ENCODE measurements at places on chromosomes 12 and 14.

DNA sequence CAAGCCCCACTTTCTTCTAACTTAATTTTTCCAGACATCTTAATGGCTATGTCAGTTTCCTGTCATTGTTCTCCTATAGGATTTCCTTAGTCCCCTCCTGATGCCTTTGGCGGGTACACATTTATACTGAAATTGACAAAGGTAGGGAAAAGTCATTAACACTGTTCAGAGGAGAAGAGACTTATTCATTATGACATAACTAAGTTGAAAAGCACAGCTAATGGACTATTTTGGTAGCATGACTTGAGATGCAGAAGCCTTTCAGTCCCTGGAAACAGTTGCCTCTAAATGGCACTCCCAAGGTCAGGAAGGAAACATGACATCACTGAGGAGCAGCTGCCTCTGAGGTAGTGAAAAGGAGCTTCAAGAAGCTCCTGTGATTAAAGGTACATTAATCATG lies 317.5 kb upstream of the KITLG start:
- no peak for DNase-seq

DNA sequence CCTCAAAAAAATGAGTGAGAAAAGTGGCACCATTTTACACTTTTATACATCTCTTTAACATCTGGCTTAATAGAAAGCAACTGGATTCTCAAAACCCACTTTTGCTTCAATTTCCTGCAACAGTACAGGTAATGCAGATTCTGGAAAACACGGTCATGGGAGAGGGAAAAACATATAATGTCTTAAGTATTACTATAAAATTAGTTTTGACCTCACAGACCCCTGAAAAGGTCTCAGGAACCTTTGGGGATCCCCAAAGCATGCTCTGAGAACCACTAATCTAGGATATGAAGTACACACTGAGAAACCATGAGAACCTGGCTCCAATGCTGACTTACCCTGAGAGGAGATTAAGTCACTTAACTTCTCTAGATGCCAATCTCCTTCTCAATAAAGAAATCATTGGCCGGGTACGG lies 64.7 kb downstream of the PPP2R5E start:
- DNase-seq: peak; percentile 52

DNA sequence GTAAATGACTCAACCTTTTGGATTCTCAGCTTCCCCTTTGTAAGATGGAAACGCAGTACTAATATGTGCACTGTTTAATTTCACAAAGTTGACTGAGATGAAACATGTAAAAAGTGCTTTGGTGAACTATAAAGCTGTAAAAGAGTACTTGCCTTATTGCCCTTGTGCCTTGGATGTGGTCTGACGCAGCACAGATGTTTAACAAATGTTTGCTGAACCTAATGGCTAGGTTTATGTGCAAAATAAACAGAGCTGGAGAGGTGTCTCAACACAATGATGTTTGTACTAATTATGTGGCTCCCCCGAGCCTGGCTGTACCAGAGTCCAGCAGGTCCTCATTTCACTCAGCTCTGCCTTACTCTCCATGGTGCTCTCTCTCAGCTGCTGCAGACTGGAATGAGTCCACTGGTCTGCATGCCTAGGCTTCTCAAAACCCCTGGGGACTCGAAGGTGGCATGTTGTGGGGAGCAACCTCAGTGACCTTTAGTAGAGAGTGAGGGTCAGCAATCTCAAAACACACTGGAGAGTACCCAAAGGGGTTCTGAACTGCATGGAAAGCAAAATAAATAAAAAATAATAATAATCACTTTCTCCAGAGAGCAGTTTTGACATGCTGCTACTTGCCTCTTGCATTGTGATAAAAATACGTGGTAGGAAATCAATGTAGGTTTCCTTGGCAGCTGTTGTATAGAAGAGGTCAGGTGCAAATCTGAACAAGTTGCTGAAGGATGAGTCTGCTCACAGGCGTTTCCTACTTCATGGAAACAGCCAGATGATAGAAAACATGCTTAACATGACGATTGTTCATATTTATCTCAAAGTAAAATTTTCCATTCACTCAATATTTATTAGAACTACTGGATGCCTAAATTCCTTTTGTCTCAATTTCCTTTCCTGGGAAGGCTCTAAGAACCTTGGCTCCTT lies 8.5 kb upstream of the AMIGO2 start:
- no peak for DNase-seq

DNA sequence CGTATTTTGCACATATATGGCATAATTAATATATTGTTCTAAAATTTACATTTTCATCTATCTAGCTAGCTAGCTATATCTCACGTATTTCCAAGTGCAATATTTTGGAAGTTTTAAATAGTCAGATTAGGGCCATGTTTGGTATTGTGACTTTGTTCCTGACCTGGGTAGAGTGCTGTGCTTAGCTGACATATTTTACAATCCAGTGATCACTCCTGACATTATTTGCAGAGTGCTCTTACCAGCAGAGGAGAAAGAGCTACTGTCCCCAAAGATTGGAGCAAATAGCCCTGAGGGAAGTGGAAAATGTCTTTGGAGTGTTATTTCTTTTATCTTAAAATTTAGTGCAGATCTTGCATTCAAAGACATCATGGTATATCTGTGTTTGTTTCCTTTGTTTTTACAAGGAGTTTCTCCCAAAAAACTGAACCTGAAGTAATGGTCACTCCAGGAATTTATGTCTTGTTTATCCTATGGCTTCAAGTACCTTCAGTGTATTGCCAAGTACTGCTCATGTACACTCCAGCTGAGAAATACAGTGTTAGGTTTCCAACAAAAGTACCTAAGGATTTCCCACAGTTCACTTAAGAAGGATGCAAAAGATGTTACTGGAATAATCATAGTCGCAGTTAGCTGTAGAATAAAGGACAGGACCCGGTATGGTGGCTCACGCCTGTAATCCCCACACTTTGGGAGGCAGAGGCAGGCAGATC lies 49.4 kb upstream of the PSMA6 start:
- no peak for DNase-seq

GRCh38 chr14:51307551-51307950 lies 67.5 kb downstream of the TMX1 start:
- no peak for DNase-seq

- no peak for DNase-seq
Measured at GRCh38 chr14:89533766-89534165, 116.7 kb upstream of the FOXN3 start.

DNA sequence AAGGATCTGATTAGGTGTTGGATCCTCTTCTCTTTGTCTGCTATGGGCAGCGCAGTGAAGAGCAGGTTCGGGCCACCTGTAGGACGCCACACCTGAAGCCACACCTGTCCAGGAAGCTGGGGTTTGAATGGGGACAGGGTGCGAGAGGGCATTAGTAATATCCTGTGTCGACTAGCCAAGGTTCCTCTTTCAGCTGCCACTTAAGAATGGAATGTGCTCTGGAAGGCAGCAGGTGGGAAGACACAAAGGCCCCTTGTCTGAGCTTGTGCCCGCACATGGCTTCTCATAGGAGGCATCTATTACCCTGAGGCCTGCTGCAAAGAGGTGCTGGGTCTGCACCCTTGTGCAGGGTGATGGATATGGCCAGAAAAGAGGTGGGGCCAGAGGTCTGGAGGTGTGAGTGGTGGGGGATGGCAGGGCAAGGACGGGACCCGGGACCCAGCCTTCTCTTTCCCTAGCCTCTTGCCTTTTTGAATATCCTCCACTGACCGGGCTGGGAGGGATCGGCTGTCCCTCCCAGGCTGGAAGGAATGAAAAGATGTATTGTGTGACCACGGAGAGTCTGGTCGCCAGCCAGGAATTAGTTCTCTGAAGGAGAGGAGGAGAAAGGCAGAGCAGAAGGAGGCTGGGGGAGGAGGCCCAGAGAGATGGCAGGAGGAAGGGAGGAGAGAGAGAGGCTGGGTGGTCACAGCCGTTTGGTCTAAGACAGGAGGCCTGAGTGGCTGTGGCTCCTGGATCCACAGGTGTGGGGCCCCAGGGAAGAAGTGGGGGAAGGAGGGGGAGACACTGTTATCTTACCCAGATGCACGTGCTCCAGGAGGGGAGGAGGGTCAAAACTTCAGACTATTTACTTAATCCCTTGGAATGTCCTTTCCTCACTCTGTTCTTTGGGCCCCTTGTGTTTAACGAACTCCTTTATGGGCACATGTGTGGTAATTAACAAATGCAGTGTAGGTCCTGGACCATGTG lies 101.5 kb downstream of the SMOC1 start:
- no peak for DNase-seq

DNA sequence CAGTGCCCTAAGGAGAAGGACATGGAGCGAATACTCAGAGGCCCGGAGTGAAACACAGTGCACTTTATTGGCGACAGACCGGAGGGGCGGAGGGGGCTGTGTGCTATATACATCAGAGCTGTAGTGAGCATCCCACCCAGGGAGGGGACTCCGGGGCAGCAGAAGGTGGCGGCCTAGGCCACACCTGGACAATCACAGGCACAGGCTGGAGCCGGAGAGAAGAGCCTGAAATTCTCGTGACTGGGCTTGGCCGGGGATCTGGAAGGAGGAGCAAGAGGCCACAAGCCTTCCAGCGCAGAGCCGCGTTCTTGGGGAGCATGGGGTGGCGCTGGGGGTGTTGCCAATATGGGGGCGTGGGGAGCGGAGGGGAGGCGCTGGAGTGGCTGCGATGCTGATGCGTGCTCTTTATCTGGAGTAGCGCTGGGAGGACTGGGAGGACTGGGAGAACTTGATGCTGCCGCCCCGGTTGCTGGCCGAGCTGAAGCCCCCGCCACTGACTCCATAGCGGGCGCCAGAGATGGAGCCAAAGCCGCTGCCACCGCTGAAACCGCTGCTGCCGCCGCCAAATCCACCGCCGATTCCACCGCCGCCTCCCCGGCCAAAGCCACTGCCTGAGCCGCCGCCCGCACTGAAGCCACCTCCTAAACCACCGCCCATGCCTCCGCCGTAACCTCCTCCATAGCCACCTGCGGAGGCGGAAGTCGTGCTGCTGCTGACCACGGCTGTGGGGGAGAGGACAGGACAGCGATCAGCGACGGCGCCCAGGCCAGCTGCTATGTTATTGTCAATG lies 6.1 kb downstream of the KRT3 start:
- no peak for DNase-seq

DNA sequence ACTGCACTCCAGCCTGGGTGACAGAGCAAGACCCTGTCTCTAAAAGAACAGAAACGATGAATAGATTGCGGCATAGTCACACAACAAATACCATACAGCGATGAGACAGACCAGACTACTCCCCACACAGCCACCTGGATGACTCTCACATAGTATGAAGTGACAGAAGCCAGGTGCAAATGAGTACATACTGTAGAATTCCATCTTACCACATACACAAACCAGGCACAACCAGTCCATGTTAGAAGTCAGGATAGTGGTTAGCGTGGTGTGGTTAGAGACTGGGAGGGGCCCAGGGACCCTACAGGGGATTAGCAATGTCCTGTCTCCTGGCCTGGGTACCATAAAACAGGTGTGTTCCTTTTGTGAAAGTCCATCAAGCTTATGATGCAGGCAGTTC lies 53.8 kb downstream of the FAM222A start:
- no peak for DNase-seq

DNA sequence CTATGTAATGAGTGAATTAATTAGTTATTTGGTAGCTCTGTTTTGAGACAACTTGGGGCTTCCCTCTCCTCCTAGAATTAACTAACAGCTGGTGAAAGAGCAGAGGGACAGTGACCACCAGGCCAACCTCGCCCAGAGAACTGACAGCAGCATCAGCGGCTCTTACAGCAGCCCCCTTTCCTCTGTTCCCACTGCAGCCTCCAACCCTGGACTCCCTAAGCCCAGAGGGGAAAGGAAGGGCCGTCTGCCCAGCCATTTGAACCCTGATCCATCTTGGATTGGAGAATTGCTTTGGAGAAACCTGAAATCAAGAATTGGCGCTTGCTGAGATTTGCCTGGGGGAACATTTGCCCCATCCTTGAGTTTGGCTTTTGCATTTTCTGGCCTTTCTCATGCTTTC lies 45.5 kb downstream of the B4GALNT3 start:
- no peak for DNase-seq

DNA sequence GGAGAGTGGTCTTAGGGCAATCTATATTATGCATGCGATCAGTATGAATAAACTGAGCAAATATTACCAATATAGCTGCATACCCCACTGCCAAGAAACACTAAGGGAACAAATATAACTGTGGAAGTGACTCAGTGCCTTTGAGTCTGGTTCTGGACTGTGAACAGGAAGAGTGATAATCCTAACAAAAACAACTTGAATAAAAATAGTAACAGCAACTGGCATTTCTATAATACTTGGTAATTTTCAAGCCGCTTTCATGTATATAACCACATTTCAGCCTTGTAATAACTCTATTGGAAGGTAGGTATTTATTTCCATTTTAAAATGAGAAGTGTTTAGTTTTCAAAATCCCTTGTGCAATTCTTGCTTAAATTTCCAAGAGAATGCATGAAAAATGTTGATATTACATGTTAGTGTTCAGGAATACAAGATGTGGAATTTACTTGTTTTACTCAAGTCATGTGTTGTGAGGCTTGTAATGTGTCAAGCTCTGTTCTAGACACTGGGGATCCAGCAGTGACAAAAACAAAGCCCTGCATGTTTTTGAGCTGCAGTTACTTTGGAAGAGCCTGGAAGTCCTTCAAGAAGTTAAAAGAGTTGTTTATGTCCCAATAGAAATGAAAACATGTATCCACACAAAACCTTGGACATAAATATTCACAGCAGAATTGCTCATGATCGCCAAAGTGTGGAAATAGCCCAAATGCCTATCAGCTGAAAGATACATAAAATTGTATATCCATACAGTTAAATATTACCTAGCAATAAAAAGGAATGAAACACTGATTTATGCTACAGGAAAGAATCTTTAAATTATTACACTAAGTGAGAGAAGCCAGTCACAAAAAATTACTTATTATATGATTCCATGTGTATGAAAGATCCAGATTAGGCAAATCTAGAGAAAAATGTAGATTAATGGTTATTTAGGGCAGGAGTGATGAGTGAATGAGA lies 338.1 kb upstream of the TMEM132C start:
- no peak for DNase-seq

DNA sequence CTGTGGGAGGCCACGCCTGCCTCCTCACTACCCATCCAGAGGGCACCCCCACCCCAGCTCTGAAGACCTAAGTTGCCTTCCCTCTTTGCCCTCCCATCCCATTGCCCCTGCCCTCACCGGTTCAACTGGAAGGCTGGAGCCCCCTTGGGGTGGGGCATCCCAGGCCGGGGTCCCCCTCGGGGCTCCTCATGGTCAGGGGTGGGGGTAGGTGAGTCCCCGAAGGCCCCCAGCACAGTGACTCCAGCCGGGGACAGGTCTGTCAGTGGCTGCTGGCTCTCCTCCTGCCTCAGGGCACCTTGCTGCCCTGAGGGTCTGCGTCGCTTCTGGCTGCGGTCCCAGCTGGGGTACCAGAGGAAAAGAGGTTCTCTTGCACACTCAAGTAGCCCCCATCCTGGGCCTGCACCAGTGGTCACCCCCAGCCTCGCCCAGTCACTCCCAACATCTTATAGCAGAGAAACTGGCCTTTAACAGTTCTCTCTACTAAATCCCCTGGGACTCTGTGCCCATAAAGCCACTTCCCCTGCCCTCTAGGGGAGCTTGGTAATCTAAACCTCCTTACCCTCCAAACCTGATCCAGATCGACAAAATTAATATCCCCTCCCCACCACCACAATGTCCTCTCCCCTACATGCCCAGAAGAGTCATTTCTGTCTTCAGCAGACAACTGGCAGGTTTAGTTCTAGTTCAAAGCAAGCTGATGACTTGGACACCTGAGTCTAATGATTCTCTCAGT lies 5.1 kb downstream of the PIANP start:
- DNase-seq: no peak

Measured in activated CD4-positive, alpha-beta T cell treated with anti-CD3 and anti-CD28 coated beads, Interleukin-2, amount 50 U/mL, for 16 hours (primary cell).